ENCODE measurements at places on chromosomes 1 and 21.

GRCh38 chr1:107940701-107941100, 24.3 kb downstream of the VAV3 start:
- DNase-seq = no peak

- no peak for DNase-seq
Observed at GRCh38 chr1:153610811-153611301, 2.1 kb downstream of the S100A16 start.

DNA sequence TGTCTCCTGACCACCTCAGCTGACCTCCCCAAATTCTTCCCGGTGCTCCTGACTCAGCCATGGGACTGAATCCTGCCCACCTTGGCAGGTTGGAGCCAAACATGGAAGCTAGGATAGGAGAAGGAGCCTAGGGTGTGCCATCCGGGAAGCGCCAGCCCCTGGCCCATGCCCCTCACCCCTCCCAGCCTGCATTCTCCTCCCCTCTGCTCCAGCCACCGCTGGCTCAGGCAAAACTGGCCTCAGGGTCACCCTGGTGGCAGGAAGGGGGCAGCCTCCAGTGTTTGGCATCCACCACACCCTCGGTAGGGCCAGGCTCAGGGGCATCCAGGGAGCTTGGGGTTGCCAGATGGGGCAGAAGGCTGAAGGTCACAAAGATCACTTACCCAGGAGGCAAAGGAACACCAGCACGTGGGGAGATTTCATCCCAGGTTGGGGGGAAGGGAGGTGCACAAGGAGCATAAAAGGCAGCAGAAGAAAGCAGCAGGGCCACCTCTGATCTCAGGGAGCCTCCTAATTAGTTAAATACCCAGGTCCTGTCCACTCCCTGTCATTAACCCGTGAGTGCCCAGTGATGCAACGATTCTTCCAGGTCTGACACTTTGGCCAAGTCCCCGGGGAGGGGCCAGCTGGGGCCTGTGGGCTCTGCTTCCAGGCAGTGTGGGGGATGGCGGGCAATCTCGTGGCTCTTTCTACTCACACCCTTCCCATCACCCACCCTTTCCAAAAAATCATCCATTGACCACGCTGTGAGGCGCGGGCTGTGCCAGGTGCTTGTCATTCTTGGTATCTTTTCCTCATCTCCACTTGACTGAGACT, at the start of gene PLA2G2E:
Gene PLA2G2E, minus strand, starts transcription at position 481 of the 816 bp plus-strand sequence. Its CDS starts 58 bp downstream, at position 423.
- DNase-seq = no peak

DNA sequence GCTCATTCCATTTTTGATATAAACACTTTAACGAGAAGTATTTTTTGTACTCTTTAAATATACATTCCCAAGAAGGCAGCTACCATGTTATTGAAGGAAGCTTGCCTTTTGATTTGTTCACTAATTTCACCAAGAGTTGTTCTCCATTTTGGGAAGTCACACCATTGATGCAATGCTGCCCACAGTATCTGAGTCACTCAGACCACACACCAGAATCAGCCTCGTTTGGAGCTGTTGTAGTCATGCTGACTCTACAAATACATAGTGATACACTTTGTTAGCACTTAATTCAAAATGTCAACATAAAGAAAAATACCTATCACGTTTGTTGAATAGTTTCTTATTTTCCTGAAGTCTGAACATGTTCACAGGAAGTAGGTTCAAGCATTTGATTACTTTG, 78.7 kb downstream of the PAPPA2 start:
- DNase-seq = no peak

DNA sequence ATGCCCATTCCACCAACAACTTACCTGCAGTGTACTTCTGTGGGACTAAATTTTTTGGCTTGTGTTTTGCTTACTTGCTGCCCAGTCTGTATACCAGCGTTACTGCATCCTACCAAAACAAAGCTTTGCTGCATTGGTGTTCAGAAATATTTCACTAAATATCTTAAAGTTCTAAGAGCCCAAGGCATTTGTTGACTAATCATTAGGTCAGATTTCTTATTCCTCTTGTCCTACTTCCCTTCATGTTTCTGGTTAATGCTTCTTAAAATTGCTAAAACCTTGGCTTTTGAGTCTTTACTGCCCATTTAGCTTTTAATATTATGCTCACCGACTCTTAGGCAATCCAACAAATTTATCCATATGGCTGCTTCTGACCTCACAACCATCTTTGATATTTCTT, 161.8 kb downstream of the DPYD start:
- no peak for DNase-seq

DNA sequence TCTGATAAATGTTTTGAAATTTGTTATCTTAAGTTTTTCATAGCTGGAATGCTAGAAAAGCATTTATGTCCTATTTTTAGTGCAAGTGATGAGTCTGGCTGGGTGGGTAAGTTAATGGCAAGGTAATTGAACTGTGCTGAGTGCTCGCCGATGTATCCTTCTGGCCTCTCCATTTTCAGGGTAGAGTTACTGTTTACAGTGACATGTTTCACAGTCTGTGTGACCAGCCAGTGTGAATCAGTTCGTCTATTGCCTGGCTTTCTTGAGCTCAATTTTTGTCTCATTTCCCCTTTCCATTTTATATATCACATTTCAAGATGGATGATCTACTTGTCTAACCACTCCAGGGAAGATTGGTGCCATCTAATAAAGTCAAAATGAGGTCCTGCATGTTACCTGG, 44.1 kb downstream of the ITSN1 start:
- no peak for DNase-seq

DNA sequence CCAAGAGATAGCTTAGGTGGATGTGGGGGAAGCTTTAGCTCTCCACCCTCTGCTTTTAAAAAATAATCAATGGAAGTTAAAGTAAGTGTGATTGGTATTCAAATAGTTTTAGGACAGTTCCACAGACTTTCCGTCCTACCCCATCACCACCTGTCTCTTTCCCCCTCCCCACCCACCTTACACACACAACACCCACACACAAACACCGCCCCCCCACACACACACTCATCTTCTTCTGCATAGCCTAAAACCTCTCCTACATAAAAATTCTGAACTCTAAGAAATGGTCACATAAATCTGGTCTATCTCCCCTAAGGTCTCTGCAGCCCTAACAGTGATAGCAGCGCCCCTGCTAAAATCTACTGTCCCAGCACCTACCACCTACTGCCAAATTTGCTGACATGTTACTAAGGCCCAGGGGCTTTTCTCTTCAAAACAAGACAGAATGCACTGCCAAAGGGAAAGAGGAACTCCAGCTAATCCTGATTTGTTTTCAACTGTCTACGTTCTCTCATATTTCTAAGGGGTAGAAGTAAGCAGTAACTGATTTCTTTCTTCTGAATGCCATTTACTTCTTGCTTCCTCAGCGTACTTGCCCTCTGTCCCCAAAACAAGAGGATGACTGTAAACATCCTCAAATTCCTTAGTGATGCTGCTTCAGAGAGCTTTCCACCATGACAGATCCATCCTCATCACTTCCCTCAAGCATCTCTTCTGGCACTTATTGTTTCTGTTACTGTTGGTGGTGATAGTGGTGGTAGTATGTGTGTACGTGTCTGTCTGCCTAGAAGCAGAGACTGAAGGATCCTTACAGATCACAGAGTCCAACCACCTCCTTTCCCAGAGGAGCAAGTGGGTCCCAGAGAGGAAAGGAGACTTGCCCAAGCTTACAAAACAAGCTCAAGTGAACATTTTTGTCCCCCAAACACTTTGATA, 56.8 kb downstream of the LUZP1 start:
- DNase-seq = no peak

DNA sequence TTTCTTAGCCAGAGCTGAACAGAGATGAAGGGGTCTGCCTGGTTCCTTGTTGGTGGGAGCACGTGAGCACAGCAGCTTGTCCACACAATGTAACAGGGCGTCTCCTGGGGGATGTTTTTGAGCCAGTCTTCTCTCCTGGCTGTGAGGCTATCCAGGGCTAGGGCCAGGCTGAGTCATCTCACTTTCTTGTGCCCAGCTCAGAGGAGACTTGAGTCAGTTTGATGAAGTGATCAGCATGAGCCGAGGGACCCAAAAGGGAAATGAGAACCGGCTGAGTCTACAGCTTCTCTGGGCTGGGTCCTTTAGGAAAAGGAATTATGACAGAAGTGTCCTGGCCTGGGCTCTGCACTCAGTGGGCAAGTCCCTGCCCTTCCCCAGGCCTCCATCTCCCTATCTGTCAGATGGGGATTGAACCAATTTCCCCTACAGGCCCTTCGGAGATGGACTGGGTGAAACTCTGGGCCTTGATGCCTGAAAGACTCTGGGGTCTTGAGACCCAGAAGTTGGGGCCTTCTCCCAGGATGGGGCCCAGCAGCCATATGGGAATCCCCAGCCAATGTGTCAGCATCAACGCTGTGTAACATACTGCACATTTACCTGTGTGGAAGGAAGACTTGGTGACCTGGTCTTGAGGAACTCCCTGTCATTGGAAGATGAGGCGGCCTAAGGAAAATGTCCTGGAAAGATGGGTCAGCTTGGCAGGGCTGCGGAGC, 36.6 kb downstream of the DMRTB1 start:
- no peak for DNase-seq

- no peak for DNase-seq
Observed at GRCh38 chr1:153261281-153262069, 2.0 kb downstream of the LORICRIN start.

GRCh38 chr1:221850470-221851187, 108.7 kb upstream of the DUSP10 start:
- no peak for DNase-seq

DNA sequence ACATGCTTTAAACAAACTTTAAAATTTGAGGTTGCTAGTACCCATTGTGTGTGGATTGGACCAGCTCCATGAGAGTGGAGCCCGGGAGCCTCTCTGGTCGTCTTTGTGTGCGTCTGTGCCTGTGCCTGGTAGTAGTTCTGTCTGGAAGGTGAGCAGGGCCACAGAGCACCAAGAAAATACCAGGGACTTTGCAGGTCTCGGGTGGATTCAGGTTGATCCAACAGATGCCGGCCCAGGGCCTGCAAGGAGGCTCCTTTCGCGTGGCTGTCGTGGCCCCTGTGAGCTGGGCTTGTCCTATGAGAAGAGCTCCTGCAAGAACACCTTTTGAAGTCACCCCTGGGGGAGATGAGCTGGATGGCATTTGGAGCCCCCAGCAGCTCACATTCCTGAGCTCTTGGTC, 28.3 kb downstream of the COL18A1 start:
- DNase-seq = no peak

DNA sequence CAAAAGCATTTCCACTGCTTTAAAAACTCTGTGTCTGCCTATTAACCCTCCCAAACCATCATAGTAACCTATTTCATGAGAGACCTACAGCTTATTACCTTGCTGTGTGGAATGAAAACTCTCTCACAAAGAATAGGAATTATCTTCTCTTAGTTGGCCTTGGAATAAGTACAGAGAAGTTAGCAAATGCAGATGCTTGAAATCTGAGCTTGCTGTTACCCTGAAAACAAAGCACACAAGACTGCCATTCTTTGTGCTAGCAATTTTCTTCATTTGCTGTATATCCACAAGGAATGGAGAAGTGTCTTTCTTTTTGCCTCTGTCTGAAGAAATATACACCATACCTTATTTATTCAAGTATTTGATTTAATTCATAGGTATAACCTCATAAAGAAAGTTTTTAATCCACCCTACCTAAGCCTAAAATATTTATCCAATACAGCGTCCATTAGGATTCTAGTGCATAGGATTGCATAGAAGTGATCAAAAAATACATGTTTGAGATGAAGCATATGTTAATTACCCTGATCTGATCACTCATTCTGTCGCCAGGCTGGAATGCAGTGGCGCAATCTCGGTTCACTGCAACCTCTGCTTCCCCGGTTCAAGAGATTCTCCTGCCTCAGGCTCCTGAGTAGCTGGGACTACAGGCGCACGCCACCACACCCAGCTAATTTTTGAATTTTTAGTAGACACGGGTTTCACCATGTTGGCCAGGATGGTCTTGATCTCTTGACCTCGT, 451.1 kb downstream of the LTN1 start:
- no peak for DNase-seq

- no peak for DNase-seq
Observed at GRCh38 chr1:192973988-192974387, 85.2 kb downstream of the UCHL5 start.

- DNase-seq = no peak
Observed at GRCh38 chr1:202567738-202568137, 142.5 kb downstream of the SYT2 start.

All from renal pelvis (tissue), 12 donors.